ENCODE measurements at places on chromosomes 2 and 18. TPM values are rescaled to one million over a fixed set of nuclear protein-coding genes. Genes with fewer than 3 reads are reported as not detected.

Gene C2orf78
- total RNA-seq: not detected

Gene DRC1
- not detected for total RNA-seq

Gene SP9
- total RNA-seq: not detected

Gene SULT1C2
- total RNA-seq: not detected

Gene OTOS
- total RNA-seq: not detected

Gene LIMS3
- 0.32 TPM for total RNA-seq

Gene CCDC93
- 86.7 TPM for total RNA-seq

Gene ASAP2
- total RNA-seq: not detected

Gene UGT1A3
- total RNA-seq: not detected

Gene LONRF2
- 0.29 TPM for total RNA-seq

Gene FHOD3
- total RNA-seq: not detected

Gene STK16
- 29.0 TPM for total RNA-seq

Gene GATA6
- not detected for total RNA-seq

Gene B3GNT7
- total RNA-seq: 14.3 TPM

Gene MEX3C
- 93.9 TPM for total RNA-seq

GRCh38 chr18:77160515-77160914 lies 27.9 kb upstream of the MBP start:
- no peaks in the 10 kb centered on the region for H3K36me3 ChIP-seq
- H3K27me3 ChIP-seq: no peaks in the 10 kb centered on the region
- no peak for DNase-seq
- no peak overlapping the region for H3K27ac ChIP-seq
- peaks cover 8% of the 10 kb centered on the region for H3K4me1 ChIP-seq
- no peak overlapping the region for H3K4me3 ChIP-seq

- no peak overlapping the region for H3K4me3 ChIP-seq
- no peaks in the 10 kb centered on the region for H3K27me3 ChIP-seq
- no peaks in the 10 kb centered on the region for H3K36me3 ChIP-seq
- no peak overlapping the region for H3K27ac ChIP-seq
- DNase-seq: no peak
Measured at GRCh38 chr2:10289891-10290290, 12.8 kb upstream of the HPCAL1 start.

- peak overlapping the region; percentile 98 for H3K27ac ChIP-seq
- peaks cover 45% of the 10 kb centered on the region for H3K4me1 ChIP-seq
- no peaks in the 10 kb centered on the region for H3K36me3 ChIP-seq
- DNase-seq: peak; percentile 80
Measured at GRCh38 chr2:156333274-156333950, 891 bp upstream of the NR4A2 start.

- no peak for DNase-seq
- no peak overlapping the region for H3K27ac ChIP-seq
- H3K4me1 ChIP-seq: no peaks in the 10 kb centered on the region
- H3K4me3 ChIP-seq: no peak overlapping the region
- no peaks in the 10 kb centered on the region for H3K36me3 ChIP-seq
Measured at GRCh38 chr2:216352653-216353270, 19.5 kb downstream of the MARCHF4 start.

GRCh38 chr2:176091329-176092258 lies 927 bp upstream of the HOXD13 start:
- peaks cover 87% of the 10 kb centered on the region for H3K27me3 ChIP-seq
- H3K27ac ChIP-seq: no peak overlapping the region
- H3K4me1 ChIP-seq: peaks cover 19% of the 10 kb centered on the region

DNA sequence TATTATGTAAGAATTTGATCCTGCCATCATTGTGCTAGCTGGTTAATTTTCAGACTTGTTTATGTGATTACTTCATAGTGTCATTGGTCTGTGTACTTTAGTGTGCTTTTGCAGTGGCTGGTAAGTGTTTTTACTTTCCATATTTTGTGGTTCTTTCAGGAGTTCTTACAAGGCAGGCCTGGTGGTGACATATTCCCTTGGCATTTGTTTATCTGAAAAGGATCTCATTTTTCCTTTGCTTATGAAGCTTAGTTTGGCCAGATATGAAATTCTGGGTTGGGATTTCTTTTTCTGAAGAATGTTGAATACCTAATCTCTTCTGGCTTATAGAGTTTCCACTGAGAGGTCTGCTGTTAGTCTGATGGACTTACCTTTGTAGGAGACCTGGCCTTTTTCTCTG lies 72.8 kb upstream of the MC4R start:
- H3K27ac ChIP-seq: no peak overlapping the region
- DNase-seq: no peak
- no peaks in the 10 kb centered on the region for H3K4me1 ChIP-seq
- no peaks in the 10 kb centered on the region for H3K27me3 ChIP-seq
- no peak overlapping the region for H3K4me3 ChIP-seq

DNA sequence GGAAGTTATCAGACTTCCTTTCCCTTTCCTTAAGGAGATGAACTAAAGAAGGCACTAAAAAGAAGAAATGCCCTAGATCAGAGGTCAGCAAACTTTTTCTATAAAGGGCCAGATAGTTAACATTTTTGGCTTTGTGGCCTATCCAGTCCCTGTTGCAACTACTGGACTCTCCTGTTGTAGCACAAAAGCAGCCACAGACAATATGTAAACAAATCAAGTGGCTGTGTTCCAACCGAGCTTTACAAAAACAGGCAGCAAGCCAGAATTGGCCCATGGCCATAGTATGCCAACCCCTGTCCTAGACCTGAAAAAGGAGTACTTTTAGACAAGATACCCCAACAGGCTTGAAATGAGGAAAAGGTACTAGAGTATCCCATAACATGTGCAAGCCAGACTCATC lies 10.9 kb downstream of the NHEJ1 start:
- H3K27ac ChIP-seq: no peak overlapping the region
- no peak overlapping the region for H3K4me3 ChIP-seq
- no peaks in the 10 kb centered on the region for H3K4me1 ChIP-seq
- H3K36me3 ChIP-seq: peaks cover 11% of the 10 kb centered on the region
- no peak for DNase-seq
- H3K27me3 ChIP-seq: no peaks in the 10 kb centered on the region

DNA sequence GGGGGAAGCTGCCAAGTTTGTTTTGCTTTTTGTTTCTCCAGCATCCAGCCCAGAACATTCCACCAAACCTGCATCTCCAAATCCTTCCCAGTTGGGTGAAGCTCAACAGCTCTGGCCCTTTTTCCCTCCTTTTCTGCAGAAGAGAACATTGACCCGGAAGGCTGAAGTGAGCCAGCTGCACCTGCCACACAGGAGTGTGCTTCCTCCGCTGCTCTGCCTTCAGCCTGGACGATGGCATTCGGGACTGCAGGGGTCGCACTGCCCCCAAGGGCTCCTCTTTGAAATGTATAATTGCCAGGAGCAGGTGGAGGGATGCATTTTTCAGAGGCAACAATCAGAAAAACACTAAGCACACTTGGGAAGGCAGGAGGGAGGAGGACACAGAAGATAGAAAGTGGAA lies 41.8 kb downstream of the ST8SIA5 start:
- H3K36me3 ChIP-seq: no peaks in the 10 kb centered on the region
- no peaks in the 10 kb centered on the region for H3K4me1 ChIP-seq
- no peaks in the 10 kb centered on the region for H3K27me3 ChIP-seq
- no peak overlapping the region for H3K4me3 ChIP-seq
- DNase-seq: no peak

DNA sequence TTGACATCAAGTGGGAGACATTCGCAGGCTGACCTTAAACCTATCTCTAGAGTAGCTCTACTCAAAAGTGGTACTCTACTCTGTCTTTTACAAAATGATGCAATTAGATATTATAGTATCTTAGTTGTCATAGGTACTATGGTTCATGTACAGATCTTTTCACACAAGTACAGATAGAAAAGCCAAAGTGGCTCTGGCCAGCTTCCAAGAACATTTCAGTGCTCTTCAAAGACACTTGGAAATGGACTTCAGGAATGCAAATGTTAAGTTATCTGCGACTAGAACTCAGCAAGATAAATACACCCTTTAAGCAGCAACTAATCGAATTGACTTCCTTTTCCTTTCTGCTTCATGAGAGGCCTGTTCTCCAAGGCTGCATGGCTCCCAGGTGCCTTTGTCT lies 718.7 kb upstream of the FAM98A start:
- no peaks in the 10 kb centered on the region for H3K27me3 ChIP-seq
- no peaks in the 10 kb centered on the region for H3K36me3 ChIP-seq
- no peak overlapping the region for H3K27ac ChIP-seq
- no peaks in the 10 kb centered on the region for H3K4me1 ChIP-seq
- H3K4me3 ChIP-seq: no peak overlapping the region

GRCh38 chr18:8056723-8057122 lies 489.6 kb downstream of the PTPRM start:
- H3K27ac ChIP-seq: no peak overlapping the region
- no peaks in the 10 kb centered on the region for H3K27me3 ChIP-seq
- H3K4me1 ChIP-seq: no peaks in the 10 kb centered on the region
- DNase-seq: no peak

- no peak overlapping the region for H3K4me3 ChIP-seq
- no peaks in the 10 kb centered on the region for H3K4me1 ChIP-seq
- H3K36me3 ChIP-seq: no peaks in the 10 kb centered on the region
- no peak overlapping the region for H3K27ac ChIP-seq
- H3K27me3 ChIP-seq: no peaks in the 10 kb centered on the region
Measured at GRCh38 chr2:220815698-220816097, 756.4 kb downstream of the EPHA4 start.

- no peaks in the 10 kb centered on the region for H3K4me1 ChIP-seq
- no peaks in the 10 kb centered on the region for H3K36me3 ChIP-seq
- H3K27ac ChIP-seq: no peak overlapping the region
- no peaks in the 10 kb centered on the region for H3K27me3 ChIP-seq
- H3K4me3 ChIP-seq: no peak overlapping the region
- no peak for DNase-seq
Measured at GRCh38 chr2:168858146-168858545, 32.1 kb downstream of the SPC25 start.

- peaks cover 27% of the 10 kb centered on the region for H3K4me1 ChIP-seq
- DNase-seq: no peak
- no peak overlapping the region for H3K4me3 ChIP-seq
- H3K36me3 ChIP-seq: no peaks in the 10 kb centered on the region
- no peaks in the 10 kb centered on the region for H3K27me3 ChIP-seq
Measured at GRCh38 chr18:10319026-10319425, 135.4 kb upstream of the APCDD1 start.

DNA sequence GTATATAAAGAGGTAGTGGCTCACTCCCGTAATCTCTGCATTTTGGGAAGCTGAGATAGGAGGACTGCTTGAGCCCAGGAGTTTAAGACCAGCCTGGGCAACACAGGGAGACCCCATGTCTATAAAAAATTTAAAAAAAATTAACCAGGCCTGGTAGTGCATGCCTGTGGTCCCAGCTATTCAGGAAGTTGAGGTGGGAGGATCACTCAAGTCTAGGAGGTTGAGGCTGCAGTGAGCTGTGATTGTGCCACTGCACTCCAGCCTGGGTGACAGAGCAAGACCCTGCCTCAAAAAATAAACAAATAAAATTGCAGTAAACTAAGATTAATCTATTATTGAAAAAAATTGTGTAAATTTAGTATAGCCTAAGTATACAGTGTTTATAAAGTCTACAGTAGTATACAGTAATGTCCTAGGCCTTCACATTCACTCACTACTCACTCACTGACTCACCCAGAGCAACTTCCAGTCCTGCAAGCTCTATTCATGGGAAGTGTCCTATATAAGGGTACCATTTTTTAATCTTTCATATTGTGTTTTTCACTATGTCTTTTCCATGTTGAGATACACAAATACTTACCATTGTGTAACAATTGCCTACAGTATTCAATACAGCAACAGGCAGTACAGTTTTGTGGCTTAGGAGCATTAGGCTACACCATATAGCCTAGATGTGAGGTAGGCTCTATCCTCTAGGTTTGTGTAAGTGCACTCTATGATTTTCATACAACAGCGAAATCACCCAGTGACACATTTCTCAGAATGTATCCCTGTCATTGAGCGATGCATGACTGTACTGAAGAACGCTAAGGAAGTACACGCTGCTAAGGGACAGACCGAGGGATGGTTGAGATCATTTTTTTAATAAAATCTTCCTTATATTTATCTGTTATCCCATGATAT lies 10.4 kb upstream of the MAP4K3 start:
- H3K4me1 ChIP-seq: no peaks in the 10 kb centered on the region
- no peak for DNase-seq
- H3K36me3 ChIP-seq: no peaks in the 10 kb centered on the region
- no peak overlapping the region for H3K27ac ChIP-seq
- H3K4me3 ChIP-seq: no peak overlapping the region

DNA sequence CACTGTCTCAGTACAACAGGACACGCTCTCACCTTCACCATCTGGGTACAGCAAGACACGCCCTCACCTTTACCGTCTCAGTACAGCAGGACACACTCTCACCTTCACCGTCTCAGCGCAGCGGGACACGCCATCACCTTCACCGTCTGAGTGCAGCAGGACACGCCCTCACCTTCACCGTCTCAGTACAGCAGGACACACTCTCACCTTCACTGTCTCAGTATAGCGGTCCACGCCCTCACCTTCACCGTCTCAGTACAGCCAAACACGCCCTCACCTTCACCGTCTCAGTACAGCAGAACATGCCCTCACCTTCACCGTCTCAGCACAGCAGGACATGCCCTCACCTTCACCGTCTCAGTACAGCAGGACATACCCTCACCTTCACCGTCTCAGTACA lies 109.9 kb upstream of the CTDP1 start:
- H3K27me3 ChIP-seq: no peaks in the 10 kb centered on the region
- H3K27ac ChIP-seq: no peak overlapping the region
- H3K36me3 ChIP-seq: no peaks in the 10 kb centered on the region
- H3K4me3 ChIP-seq: no peak overlapping the region

GRCh38 chr2:185219981-185220380 lies 518.6 kb upstream of the FSIP2 start:
- no peaks in the 10 kb centered on the region for H3K36me3 ChIP-seq
- no peak overlapping the region for H3K4me3 ChIP-seq
- no peaks in the 10 kb centered on the region for H3K27me3 ChIP-seq
- no peak for DNase-seq
- no peak overlapping the region for H3K27ac ChIP-seq
- H3K4me1 ChIP-seq: no peaks in the 10 kb centered on the region

GRCh38 chr2:120206022-120206581 lies 17.1 kb downstream of the TMEM185B start:
- H3K4me1 ChIP-seq: peaks cover 4% of the 10 kb centered on the region
- no peaks in the 10 kb centered on the region for H3K36me3 ChIP-seq
- H3K4me3 ChIP-seq: no peak overlapping the region
- H3K27me3 ChIP-seq: no peaks in the 10 kb centered on the region

- no peaks in the 10 kb centered on the region for H3K36me3 ChIP-seq
- H3K4me1 ChIP-seq: no peaks in the 10 kb centered on the region
- H3K27ac ChIP-seq: no peak overlapping the region
Measured at GRCh38 chr2:132656266-132656975, 13.6 kb downstream of the LYPD1 start.

GRCh38 chr2:86330001-86330400 lies 7.4 kb downstream of the REEP1 start:
- H3K4me3 ChIP-seq: no peak overlapping the region
- peaks cover 10% of the 10 kb centered on the region for H3K27me3 ChIP-seq
- H3K4me1 ChIP-seq: no peaks in the 10 kb centered on the region
- no peak for DNase-seq
- no peak overlapping the region for H3K27ac ChIP-seq
